ENCODE measurements at places on chromosomes 16 and 17. TPM values are rescaled to one million over a fixed set of nuclear protein-coding genes. Genes with fewer than 3 reads are reported as not detected.

The CDYL2 gene
- 2.7 TPM for total RNA-seq

The CDH11 gene
- total RNA-seq = not detected

The KCNJ12 gene
- not detected for total RNA-seq

DNA sequence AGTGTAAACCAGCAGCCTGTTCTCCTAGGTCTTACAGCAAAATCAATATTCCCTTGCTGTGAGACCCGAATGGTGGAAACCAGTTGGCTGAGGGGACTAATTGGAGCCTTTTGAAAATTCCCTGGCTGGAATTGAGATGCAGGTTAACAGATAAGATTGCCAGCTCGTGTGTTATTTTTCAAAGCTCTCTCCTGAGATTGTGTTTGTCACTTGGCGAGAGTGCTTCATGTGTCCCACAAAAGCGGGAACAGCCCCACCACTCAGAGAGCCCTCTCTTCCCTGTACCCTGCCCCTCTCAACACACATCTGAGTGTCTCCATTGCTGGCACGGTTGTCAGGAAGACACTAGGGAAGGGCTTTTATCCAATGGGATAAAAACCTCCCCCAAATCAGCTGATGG lies 356.1 kb downstream of the CPPED1 start:
- no peak for DNase-seq

DNA sequence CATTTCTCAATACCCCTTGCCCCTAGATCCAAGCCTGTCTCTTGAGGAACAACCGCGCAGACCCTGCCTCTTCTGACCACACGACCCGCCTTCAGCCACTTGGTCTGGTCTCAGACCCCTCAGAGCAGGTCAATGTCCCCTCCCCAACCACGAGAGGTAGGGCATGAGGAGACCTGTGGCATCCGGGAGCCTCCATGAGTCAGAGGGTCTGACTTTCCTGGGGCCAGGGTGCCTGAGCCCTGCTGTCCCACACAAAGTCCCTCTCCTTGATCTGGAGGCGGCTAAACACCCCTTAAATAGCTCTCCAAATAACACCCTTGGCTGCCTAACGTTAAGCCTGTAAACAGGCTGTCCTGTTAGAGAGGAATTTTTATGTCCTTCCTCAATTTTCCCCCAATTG lies 5.1 kb downstream of the CARMIL2 start:
- no peak for DNase-seq

- DNase-seq = no peak
These were observed 76.1 kb downstream of the MPRIP start for GRCh38 chr17:17118399-17118798.

DNA sequence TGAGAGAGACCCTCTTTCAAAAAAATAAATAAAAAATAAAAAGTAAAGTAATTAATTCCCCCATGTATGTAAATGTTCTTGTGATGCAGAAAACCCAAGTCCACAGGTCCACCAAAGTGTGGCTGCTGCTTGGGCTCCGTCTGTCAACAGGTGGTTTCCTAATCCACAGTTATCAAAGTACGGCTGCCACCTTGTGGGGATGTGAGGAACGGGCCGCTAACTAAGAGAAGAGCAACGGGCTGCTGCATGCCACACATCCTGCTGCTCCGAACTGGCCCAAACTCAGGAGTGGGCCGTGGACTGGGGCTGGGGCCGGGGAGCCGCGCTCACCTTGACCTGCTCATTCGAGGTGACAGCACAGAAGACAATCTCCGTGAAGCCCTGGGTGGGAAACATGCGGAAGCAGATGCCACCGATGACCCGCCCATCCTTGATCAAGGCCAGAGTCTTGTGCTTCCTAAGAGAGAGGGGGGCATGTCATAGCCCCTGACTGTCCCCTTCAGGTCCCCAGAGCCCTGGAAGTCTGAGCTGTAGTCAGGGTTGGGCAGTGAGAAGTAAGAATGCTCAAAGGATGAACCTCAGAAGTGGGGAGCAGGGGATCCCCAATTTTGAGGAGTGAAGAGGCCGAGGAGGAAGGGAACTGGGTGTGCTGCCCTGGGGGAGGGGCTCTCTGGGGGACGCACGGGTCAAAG lies 4.3 kb downstream of the KAT2A start:
- DNase-seq = peak; percentile 79

GRCh38 chr17:35147375-35147905 lies at the start of gene UNC45B:
TSS of gene UNC45B (plus strand) at chr17:35147817. CDS start at chr17:35148264, 447 bp downstream.
- no peak for DNase-seq

DNA sequence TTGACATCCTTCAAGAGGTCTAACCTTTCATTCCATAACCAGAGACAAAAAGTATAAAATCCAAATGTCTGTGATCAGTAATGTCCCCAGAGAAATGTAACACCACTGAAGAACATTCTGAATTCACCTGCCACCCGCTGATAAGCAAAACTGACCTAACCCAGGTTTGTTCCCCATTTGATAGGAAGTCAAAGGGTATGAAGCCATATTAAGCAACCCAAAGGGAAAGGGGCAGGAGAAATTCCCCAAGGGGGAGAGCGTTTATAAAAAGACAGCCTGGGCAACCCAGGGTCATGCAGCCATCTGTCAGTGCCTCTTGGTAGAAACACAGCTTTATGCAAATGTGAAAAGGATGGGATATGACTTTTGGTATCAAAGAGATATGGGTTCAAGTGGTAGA lies 30.7 kb upstream of the PIK3R6 start:
- no peak for DNase-seq
